ENCODE measurements at places on chromosomes 3 and 15.

DNA sequence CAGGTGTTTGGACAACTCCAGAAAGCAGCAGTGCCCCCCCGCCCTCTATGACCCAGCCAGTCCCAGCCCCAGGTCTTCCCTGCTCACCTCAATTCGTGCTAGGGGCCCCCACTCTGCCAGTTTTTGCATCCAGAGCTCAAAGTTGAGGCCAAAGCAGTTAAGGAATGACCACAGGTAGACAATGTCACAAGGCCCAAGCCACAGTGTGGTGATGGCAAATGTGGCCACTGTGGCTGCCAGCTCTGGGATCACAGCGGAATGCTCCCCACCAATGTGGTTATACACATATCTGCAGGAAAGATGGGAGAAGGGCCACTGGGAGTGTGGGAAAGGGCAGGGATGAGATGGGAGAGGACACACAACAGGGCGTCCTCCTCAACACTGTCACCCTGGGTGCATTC lies 8.2 kb downstream of the KLHL40 start:
- DNase-seq, result no peak

GRCh38 chr15:69997813-69998212 lies 99.9 kb downstream of the TLE3 start:
- no peak for DNase-seq

GRCh38 chr15:93362821-93363220 lies 273.8 kb upstream of the RGMA start:
- DNase-seq, result no peak

DNA sequence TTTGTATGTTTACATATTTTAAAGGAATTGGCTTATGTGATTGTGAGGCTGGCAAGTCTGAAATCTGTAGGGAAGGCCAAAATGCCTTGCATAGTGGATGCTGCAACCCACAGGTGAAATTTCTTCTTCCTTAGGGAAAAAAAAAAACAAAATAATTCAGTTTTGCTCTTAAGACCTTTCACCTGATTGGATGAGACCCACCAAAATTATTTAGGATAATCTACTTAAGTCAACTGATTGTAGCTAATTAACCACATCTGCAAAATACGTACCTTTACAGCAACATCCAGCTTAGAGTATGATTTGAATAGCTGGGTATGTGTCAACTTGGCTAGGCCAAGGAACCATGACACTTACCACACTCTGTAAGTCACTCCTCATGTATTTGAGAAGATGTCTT lies 6.9 kb upstream of the RFX7 start:
- DNase-seq, result no peak

- no peak for DNase-seq
These were observed 120.3 kb downstream of the MYO9A start for GRCh38 chr15:71997691-71998090.

DNA sequence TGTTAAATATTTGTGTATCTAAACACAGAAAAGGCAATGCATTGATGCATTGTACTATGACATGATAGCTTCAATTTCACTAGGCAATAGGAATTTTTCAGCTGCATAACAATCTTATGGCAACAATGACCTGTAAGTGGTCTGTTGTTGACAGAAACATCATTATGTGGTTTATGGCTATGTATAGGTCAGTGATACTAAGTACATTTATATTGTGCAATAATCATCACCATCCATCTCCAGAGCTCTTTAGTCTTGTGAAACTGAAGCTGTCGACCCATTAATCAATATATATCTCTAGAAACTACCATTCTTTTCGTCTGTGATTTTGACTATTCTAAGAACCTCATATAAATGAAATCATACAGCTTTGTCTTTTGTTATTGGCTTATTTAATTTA lies 200.1 kb upstream of the ZNF717 start:
- DNase-seq, result no peak

DNA sequence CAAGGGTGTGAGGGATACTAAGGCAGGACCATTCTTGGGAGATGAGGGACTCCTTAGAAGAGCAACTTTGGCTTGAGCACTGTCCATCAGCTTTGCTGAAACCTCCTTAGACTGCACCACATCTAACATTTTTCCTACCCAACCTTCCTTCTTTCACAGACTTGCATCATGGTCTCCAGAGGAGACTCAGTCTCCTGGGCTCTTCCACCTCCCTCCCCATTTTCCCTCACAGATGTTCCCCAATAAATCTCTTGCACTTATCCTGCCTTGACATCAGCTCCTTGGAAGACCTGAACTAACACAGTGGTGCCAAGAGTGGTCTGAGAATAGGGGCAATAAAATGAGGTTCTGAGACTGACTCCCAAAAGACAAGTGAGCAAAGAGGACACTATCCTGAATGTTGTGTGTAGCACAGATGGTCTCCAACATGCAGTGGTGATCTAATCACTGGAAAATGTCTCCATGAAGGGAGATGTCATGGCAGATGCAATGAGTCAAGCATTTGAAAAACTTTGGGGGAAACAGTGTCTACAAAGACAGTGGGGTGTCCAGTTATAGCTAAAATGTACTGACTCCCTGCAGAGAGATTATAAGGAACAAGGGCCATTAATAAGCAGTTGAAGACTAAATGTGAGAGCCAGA lies 26.0 kb upstream of the BOC start:
- DNase-seq, result no peak

GRCh38 chr15:74421302-74422245 lies 12.2 kb downstream of the SEMA7A start:
- DNase-seq, result no peak

GRCh38 chr3:46089237-46090011 lies 62.1 kb upstream of the XCR1 start:
- no peak for DNase-seq

DNA sequence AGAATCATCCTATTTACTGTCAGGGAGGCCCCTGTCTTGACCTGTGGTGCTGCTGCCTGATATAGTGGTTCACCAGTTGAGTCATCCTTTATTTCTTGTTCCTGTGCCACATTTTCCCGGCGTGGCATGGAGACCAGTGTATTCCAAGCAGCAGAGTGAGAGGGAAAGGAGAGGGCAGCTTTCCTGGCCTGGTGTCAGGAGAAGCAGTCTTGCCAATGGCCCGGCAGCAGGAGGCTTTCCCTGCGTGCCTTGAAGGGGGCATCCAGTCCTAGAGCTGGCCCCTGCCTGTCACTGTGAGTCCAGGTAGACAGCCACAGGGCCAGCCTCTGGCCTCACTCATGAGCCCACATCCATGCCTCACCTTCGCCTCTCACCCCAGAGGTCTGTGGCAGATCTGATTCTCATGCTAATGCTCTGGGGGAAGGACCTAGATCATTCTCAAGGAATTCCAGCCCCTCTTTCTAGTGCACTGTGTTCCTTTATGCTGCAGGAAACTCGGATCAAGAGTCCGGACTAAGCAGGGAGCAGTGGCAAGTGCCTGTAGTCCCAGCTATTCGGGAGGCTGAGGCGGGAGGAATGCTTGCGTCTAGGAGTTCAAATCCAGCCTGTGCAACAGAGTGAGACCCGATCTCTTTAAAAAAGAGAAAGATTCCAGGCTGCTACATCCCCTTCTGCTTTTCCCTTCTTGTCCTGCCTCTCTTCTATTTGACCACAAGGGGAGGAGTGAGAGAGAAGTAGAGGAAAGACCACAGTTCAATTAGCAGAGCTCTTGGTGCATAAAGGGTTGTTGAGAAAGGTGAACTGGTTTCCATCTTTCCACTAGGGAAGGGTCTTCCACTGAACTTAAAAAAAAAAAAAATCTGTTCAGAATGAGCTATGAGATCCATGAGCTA lies 66.8 kb upstream of the HACD2 start:
- no peak for DNase-seq

DNA sequence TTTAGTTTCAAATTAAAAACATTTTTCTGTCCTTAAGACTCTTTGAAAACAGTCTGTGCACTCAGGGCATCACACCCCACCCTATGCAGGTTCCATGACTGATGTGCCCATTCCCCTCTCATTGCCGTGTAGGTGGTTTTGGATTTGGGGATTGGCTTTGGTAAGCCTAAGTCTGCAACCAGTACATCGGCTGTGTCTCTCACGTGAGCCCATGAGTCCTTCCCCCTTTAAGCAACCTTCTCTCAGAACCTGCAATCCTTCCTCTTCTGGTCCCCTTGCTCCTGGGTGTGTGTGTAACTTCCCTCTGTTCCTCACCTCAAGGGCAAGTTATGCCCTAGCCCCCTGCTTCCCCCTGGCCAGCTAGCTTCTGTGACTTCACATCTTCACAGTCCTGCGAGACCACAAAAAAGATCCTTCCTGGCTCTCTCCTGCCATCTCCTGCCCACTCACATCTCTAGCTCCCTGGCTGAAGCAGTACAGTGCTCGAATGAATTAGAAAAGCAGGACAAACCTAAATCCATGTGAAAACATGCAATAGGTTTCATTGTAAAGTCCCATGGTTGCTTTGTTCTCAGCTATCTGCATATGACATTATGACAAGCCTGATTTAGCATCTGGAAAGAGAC lies 126.7 kb downstream of the UACA start:
- DNase-seq, result no peak

GRCh38 chr3:29763115-29763514 lies 482.2 kb downstream of the RBMS3 start:
- no peak for DNase-seq

- no peak for DNase-seq
These were observed 153.4 kb downstream of the FBLN2 start for GRCh38 chr3:13702286-13702685.

DNA sequence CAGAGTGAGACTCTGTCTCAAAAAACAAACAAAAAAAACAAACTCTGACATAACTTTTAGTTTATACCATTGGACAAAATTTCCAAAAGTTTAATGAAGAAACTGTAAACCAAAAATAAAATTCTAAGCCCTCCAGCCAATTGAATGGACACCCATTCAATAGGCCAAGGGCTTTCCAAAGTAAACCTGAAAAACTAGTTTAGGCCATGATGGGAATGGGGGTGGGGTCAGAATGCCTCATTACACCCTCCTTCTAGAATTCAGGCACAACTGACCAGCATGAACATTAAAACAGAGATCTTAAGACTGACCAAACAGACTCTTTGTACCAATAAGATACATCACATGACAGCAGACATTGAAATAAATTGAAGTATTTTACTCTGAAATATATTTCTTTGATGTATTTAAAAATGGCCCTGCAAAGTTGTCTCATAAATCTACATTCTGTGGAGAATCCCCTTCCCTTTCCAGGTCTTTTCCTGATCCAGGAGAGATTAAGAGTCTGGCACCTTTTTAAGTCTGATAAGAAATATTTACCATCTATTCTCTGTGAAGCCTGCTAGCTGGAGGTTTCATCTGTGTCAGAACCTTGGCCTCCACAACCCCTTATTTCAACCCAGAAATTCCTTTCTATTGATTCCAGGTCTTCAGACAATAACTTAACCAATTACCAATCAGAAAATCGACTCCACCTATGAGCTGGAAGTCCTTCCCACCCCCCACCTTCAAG lies 15.7 kb downstream of the THOC7 start:
- no peak for DNase-seq

DNA sequence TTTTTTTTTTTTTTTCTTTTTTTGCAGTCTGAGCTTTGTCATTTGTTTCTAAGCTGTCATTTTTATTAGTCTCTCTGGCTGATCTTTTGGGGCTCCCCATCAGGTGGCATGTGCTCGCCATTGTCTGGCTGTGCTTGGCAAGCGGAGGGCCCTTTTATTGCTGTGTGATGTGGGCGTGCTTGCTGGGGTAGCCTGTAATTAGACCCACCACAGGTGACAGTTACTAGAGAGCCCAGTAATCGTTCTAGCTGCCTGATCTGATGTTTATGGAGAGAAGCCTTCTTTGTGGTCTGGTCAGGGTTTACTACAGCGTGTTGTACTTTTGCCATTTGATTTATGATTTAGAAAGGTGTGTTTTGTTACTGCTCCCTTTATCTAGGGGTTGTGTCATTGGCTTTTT lies 179.9 kb downstream of the MCTP2 start:
- no peak for DNase-seq

DNA sequence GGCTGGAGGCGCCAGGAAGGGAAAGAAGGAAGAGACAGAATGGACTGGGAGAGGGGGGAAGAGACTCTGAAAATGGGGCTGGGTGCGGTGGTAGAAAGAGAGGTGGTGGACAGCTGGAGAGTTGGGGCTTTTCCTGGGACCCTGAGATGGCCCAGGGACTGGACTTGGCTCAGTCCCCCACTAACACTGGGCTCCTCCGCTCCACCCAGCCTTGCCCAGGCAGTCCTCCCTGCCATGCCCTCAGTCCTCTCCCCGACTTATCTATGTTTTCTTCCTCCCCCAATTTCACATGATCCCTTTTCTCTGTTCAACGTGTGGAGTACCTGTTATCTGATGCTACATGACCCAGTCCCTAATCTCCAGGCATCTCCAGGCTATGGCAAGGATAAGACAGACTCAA lies 6.3 kb upstream of the HCN4 start:
- DNase-seq, result no peak

GRCh38 chr3:171257251-171258203 lies 202.7 kb downstream of the TNIK start:
- no peak for DNase-seq

DNA sequence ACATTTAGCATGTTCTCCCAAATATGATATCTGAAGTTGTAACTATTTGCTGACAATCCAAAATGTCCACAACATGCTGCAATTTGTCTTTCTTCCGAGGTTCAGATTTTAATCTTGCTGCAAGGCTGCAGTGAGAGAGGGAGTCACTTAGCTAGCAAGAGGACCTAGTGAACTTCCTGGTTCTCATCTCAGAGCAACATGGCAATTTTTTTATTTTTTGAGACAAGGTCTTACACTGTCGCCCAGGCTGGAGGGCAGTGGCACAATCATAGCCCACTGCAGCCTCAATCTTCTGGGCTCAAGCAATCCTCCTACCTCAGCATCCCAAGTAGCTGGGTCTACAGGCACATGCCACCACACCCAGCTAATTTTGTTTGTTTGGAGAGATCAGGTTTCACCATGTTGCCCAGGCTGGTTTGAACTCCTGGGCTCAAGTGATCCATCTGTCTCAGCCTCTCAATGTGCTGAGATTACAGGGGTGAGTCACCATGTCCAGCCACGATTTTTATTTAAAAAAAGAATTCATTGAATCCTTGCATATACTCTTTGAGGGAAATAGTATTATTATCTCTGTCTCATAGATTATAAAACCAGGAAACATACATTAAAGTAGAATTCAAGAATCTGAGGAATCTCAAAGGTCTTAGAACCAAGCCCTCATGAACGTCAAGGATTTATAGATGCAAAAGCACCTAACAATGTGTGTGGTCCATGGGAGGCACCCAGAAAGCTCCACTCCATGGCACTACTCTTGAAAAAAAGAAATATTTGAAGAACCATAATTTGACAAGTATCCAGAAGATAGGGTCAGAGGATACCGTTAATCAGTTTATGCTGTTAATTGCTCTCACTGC lies 9.1 kb downstream of the HDC start:
- DNase-seq, result no peak

DNA sequence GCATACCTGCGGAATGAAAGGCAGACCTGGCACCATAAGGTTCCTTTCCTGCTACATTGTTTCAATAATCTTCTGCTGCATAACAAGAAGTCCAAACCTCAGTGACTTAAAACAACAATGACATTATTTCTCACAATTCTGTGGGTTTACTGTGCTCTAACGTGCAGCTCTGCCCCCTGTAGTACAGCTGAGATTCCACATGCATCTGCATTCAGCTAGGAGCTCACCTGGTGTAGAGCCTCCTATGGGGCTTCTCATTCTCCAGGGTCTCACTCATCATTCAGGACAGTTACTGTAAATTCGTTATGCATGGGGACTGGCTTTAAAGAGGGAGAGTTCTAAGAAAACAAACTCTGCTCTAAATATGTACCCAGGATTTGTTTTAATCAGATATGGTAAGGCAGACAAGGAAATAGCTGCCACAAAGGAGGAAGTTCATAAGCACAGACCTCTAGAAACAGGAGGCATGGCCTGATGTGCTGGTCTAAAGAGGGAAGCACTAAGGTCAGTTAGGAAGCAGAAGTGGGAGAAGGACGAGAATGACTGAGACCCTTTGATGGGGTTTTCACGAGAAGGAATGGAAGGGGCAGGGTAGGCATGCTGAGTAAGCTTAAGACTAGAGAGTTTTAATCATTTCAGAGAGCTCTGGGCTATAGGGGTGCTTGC lies 347.0 kb downstream of the NEK10 start:
- DNase-seq, result no peak

Data from activated naive CD4-positive, alpha-beta T cell (primary cell).